ENCODE measurements at places on chromosomes 1 and 21.

- DNase-seq, result no peak
Observed at GRCh38 chr1:63794939-63795378, 21.1 kb downstream of the ROR1 start.

GRCh38 chr21:30695956-30696355, 22.6 kb downstream of the KRTAP21-3 start:
- no peak for DNase-seq

DNA sequence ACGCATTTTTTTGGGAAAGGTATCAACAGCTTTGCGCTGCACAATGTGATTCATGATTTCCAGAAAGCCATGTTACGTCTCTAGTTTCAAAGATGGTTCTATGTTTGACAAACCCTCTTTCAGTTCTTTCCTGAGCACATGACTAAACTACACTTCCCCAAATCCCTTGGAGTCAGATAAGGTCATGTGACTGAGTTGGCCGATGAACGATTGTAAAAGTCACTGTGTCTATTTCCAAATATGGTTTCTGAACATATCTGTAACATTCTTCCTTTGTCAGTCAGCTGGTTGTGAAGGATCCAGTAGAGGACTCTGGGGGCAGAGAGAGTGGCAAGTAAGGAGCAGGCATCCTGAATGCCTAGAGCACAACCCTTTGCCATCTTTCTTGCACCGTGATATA, 35.4 kb downstream of the TMPRSS15 start:
- DNase-seq, result no peak

DNA sequence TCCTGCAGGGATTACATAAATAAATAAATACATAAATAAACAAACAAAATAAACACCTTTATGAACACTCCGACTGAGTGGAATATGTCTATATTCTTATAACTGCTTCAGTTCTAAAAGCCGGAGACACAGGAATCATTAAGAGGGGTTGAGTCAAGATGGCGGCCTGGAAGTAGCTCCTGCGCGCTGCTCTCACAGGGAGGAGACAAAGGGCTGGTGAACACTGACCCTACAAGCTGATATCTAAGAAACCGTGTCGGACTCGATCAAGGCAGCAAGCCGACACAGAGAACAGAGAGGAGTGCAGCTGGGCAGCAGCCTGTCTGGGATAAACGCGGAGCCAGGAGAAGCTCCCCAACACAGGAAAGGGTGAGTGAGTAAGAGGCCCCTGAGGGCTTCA, 1098.6 kb upstream of the NCAM2 start:
- DNase-seq, result no peak

GRCh38 chr21:18138507-18138906, 106.1 kb upstream of the CHODL start:
- DNase-seq, result no peak

GRCh38 chr21:42022906-42023305, 12.7 kb upstream of the ZBTB21 start:
- DNase-seq, result no peak

DNA sequence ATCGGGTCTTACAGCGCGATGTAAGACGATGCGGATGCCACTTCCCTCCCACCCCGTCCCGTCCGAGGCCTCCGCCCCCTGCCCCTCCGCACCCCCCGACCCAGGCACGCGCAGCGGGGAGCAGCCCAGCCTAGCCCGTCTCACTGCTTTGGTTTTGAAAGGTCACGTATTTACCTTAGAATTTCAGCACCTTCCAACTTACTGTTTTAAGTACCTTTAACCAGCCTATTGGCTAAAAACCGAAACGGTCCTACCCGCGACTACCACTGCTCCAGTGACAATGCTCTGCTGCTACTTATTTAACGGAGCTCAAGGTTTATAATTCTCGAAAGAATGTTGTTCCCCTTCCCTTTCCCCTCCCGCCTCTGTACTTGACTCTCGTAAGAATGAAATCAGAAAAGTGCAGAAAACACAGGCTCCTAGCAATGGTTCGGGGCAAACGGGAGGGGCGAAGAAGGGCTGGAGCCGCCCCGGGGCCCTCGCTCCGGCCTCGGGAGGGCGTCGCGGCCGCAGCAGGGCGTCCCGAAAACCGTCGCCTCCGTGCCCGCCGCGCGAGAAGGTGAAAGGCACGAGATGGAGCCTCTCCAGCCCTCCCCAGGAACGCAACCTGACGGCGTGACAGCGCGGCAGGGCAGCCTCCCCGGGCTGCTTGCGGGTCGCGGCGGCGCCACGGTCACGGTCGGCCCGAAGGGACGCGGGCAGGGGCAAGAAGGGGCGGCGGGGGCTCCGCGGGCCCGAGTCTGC, 667 bp downstream of the TMEM50B start:
- peak; percentile 11 for DNase-seq

DNA sequence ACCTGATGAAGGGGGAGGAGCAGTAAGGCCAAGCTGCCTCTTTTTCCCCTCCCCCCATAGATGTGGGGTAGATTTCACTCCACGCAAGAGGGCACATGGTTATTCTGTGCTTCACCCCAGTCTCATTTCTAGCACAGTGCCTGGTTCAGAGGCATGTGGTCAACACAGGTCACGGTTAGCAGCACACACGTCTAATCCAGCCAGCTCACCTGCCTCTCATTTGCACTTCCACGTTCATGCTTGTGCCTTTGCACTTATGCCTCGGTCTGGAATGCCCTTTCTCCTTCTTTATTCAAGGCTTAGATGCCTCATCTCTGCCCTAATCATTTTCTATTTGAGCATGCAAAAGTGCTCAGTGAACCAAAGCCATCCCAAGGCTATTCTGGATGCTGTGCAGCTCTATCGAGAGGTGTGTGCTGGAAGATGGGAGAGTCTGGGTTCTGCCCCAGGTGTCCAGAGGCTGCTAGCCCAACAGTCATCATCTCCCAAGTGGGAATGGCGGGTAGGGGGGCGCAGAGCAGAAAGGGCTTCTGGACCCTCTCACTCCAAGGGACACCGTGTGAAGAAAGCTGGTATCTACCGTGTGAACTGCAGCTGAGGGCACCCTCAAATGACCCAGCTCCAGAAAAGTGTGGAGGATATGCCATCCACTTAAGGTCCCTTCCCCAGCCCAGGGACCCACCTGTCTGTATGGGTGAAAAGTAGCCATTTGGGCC, 2.1 kb upstream of the A3GALT2 start:
- DNase-seq, result no peak

- no peak for DNase-seq
Observed at GRCh38 chr21:33984021-33984481, 68.4 kb upstream of the ATP5PO start.

GRCh38 chr1:169113613-169114119, 7.2 kb downstream of the ATP1B1 start:
- DNase-seq, result no peak

GRCh38 chr1:47658161-47658920, 220.5 kb downstream of the FOXD2 start:
- DNase-seq, result no peak

- DNase-seq, result no peak
Observed at GRCh38 chr1:227127891-227128290, 187.8 kb downstream of the COQ8A start.

DNA sequence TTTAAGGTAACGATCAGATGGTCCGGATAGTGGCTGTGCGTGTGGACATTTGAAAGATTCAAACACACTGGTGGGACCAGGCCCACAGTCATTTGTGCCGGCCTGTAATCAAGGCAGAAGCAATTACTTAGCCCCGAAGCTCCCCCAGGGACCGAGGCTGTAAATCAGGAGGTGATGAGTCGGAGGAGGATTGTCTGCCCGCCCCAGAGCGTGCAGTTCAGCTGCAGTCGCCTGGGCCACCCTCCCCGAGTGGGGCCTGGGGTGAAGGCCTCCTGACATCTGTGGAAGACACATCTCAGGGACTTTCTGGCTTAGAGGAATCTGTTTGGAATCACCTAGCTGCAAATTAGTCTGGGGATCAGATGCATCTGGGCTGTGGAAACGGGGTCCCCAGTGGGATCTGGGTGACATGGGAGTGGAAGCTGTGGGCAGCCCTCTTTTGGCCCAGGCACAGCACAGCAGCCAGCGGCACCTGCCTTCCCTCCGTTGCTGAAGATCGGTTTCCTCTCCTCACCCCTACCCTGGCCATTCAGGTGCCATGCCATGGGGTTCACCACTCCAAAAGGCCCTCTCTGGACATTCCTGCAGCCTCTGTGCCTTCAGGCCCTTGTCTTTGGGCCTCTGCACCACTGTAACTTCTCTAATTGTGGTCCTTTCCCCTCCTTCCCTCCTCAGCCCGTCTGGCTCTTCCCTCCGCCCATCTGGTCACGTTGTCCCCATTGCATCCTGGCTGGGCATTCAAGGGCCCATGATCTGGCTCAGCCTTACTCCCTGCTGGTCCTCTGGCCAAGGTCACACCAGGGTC, 25.7 kb downstream of the LHX4 start:
- DNase-seq, result no peak

DNA sequence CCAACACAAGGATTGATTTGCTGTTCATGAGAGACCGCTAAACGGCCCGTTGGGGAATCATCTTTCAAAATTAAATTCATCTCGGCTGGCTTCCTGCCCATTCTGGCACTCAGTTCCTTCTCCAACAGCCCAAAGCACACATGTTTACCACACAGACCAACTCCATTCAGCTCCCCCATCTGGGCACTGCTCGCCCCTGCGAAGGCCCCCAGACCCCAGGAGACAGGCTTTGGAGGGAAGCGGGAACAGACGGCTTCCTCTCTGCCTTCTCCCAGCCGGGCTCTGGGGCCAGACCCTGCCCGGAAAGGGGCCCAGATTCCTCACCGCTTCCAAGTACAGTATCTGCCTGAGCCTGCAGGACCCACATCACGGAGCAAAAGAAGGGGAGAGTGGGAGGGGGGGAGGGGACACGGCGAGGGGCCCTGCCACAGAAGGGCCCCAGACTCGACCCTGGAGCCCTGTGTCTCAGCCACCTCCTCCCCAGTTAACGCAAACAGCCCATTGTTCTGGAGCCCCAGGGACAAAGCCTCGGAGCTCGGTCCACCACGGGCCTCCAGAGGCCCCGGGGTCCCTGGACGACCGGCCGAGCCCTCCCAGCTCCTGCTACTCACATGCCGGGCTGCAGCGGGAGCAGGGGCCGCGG, 660 bp downstream of the MEGF6 start:
- no peak for DNase-seq

DNA sequence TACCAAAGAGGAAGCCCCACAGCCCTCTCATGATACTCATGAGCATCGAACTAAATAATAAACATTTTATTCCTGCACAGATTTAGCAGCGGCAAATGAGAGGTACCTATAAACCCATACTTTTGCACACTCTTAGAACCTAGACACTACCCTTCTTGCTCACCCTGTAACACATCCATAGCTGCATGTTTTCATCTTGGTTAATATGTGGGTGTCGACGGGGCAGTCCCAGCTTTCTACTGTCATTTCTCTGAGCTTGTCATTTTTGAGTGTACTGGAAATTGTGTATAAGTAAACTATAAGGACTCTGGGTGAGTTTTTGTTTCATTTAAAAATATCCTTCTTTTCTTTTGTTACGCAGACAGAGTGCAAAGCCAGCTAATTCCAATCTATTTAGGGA, 25.5 kb downstream of the OVGP1 start:
- DNase-seq, result no peak

DNA sequence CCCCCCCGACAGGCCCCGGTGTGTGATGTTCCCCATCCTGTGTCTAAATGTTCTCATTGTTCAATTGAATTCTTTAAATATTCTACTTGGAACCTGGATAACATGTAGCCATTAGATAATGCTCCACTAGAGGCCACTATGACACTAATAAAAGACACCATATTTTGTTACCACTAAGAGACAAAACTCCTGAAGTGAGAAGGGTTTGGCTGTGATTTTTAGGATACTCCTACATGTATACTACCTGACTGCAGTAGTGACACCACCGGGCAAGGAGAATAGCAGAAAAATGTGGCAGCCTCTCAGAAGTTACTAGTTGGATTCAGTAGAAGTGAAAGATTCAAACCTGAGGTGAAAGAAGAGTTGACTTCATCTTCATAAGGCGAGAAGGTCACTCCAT, 36.0 kb downstream of the F5 start:
- no peak for DNase-seq

DNA sequence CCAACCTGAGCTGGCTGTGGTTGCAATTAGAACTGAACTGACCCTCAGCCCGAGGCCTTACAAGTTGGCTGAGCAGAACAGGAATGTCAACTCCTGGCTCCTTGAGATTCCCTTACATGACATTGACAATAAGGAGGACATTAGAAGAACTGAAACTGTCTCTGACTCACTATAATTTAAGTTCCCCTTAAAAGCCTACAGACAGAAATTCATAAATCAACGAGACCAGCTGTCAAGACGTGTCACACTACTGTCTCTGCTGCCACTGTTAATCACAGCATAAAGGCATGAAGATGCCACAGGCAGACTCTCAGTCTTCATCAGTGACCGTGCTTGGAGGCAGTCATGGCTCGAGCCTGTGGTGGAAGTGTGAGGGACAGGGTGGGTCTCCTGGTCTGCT, 168.8 kb downstream of the GABPA start:
- DNase-seq, result no peak

DNA sequence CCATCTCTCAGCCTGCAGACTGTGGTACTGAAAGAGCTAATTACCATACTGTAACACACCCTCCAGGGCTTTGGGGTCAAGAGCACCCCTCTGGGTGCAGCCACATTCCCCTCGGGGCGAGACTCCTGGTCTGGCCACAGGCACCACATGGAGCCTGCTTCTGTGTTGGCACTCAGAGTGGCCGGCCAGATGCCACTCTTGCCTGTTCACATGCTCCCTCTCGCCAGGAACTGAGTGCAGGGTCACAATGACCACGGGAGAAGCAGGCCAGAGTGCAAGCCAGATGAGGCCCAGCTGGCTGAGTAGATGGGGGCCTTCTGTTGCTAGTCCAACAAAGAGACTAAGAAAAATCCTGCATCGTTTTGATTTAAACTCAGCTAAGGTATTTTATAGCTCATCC, 864.0 kb downstream of the KCNT2 start:
- no peak for DNase-seq

- no peak for DNase-seq
Observed at GRCh38 chr1:85133565-85134159, 67.2 kb downstream of the SYDE2 start.

DNA sequence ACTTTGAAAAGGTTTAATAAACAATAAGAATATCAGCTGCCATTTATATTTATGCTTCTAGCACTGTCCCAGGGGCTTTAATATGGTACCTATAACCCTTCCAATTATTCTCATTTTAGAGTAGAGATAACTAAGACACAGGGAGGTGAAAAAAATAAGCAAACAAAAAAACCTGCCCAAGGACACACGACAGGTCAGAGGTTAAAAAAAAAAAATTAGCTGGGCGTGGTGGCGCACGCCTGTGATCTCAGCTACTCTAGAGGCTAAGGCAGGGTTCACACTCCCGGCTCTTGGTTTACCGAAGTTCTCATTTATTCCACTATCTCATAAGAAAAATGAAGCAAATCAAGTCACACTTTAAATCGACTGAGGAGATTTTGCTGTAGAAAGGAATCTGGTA, 34.7 kb upstream of the CNN3 start:
- DNase-seq, result no peak

GRCh38 chr1:228280961-228281591, 73.2 kb downstream of the OBSCN start:
- no peak for DNase-seq

- no peak for DNase-seq
Observed at GRCh38 chr1:186611156-186611555, 69.1 kb downstream of the PTGS2 start.

- DNase-seq, result no peak
Observed at GRCh38 chr1:169595764-169596711, 9.8 kb upstream of the F5 start.

- DNase-seq, result no peak
Observed at GRCh38 chr1:113439277-113439670, 49.0 kb downstream of the MAGI3 start.
